ENCODE measurements at places on chromosomes 13 and 19. TPM values are rescaled to one million over a fixed set of nuclear protein-coding genes. Genes with fewer than 3 reads are reported as not detected.

DNA sequence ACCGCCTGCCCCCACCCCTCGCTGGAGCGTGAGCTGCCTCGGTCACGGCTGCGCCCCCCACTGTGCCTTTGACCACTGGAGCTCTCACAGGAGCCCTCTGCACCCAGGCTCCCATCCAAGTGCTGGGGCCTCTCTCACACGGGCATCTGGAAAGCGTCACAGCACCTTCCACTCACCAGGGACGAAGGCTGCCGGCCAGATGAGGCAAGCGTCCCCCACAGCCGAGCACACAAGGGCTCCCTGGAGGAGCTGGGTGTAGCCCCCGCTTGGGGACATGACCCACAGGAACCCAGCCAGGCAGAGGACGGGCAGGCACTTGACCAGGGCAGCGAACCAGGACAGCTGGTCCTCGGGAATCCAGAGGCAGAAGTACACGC is 560 bp downstream of the TMEM86B start:
- peaks cover 3% of the 10 kb centered on the region for H3K4me1 ChIP-seq
- H3K27me3 ChIP-seq, result peaks cover 13% of the 10 kb centered on the region
- H3K27ac ChIP-seq, result no peak overlapping the region
- no peak for DNase-seq

GRCh38 chr19:17487284-17488121 is 17.2 kb downstream of the SLC27A1 start:
- peak overlapping the region; percentile 91 for H3K27ac ChIP-seq
- H3K27me3 ChIP-seq, result peaks cover 23% of the 10 kb centered on the region
- DNase-seq, result no peak
- H3K4me1 ChIP-seq, result peaks cover 54% of the 10 kb centered on the region
- H3K36me3 ChIP-seq, result peaks cover 4% of the 10 kb centered on the region

Gene NBEA
- 11.7 TPM for total RNA-seq

GRCh38 chr19:29519146-29519545 is 6.6 kb upstream of the VSTM2B start:
- no peak for DNase-seq
- peaks cover 9% of the 10 kb centered on the region for H3K27me3 ChIP-seq
- peaks cover 3% of the 10 kb centered on the region for H3K36me3 ChIP-seq
- no peaks in the 10 kb centered on the region for H3K4me1 ChIP-seq
- no peak overlapping the region for H3K27ac ChIP-seq
- no peak overlapping the region for H3K4me3 ChIP-seq

GRCh38 chr19:45659096-45659729 is 8.8 kb upstream of the GIPR start:
- peaks cover 4% of the 10 kb centered on the region for H3K27me3 ChIP-seq
- H3K36me3 ChIP-seq, result peaks cover 3% of the 10 kb centered on the region
- H3K27ac ChIP-seq, result no peak overlapping the region
- DNase-seq, result no peak
- H3K4me1 ChIP-seq, result peaks cover 3% of the 10 kb centered on the region

GRCh38 chr19:51357952-51358351 is 8.2 kb downstream of the ETFB start:
- no peak overlapping the region for H3K27ac ChIP-seq
- H3K36me3 ChIP-seq, result no peaks in the 10 kb centered on the region
- no peak overlapping the region for H3K4me3 ChIP-seq

Gene GPR183
- total RNA-seq, result not detected

GRCh38 chr19:46748325-46749109 is 2.3 kb upstream of the STRN4 start:
- peaks cover 16% of the 10 kb centered on the region for H3K4me1 ChIP-seq
- H3K36me3 ChIP-seq, result peaks cover 13% of the 10 kb centered on the region
- H3K27me3 ChIP-seq, result peaks cover 10% of the 10 kb centered on the region
- DNase-seq, result peak; percentile 86
- H3K4me3 ChIP-seq, result peak overlapping the region; percentile 85

Gene PIH1D1
- total RNA-seq, result 78.8 TPM

DNA sequence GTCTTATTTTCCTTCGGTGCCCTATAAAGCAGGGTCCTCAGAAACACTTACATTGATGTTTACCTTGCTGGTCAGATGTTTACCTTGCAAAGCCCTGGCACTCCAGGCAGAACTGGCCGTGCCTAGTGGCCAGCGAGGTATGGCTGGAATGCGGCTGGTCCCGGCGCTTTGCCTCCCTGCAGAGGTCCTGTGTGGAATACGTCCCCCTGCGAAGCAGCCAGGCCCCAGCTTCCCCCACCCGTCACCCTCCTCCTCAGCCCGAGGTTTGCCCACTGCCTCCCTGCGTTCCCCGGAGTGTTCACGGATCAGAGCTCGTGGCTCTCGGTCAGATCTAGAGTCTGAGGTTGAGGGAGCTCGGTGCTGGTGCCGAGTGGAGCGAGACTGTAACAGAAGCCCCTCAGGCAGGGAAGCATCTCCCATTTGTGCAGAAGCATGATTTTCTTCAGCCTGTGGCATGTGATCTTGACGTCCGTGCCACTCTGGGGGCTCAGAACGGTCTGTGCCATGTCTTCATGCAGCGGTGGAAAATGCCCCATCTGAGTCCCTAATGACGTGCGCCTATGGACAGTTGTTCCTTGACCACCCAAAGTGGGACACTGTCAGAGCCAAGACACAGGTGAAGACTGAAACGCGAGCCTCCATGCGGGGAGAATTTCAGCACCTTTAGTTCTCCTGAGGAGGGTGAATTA is 54.8 kb upstream of the SOX1 start:
- H3K36me3 ChIP-seq, result peaks cover 3% of the 10 kb centered on the region
- H3K4me3 ChIP-seq, result no peak overlapping the region
- no peak overlapping the region for H3K27ac ChIP-seq
- DNase-seq, result no peak

Gene RCBTB1
- 41.2 TPM for total RNA-seq

Gene MUC16
- total RNA-seq, result not detected

Gene C1QTNF9B
- total RNA-seq, result not detected

- no peaks in the 10 kb centered on the region for H3K36me3 ChIP-seq
- H3K27ac ChIP-seq, result no peak overlapping the region
- no peaks in the 10 kb centered on the region for H3K27me3 ChIP-seq
- no peak overlapping the region for H3K4me3 ChIP-seq
- peak; percentile 54 for DNase-seq
Measured at GRCh38 chr13:85864963-85865530, 65.8 kb upstream of the SLITRK6 start.

- H3K4me1 ChIP-seq, result peaks cover 9% of the 10 kb centered on the region
- H3K4me3 ChIP-seq, result no peak overlapping the region
Measured at GRCh38 chr13:97505017-97505416, 71.0 kb downstream of the RAP2A start.

GRCh38 chr13:73058432-73058735 is 421 bp upstream of the KLF5 start:
- H3K36me3 ChIP-seq, result peaks cover 3% of the 10 kb centered on the region
- peaks cover 7% of the 10 kb centered on the region for H3K4me1 ChIP-seq
- peak overlapping the region; percentile 91 for H3K4me3 ChIP-seq
- H3K27me3 ChIP-seq, result peaks cover 8% of the 10 kb centered on the region

- H3K27ac ChIP-seq, result peak overlapping the region; percentile 94
- peak overlapping the region; percentile 33 for H3K4me3 ChIP-seq
- H3K4me1 ChIP-seq, result peaks cover 33% of the 10 kb centered on the region
- peaks cover 15% of the 10 kb centered on the region for H3K27me3 ChIP-seq
- peaks cover 20% of the 10 kb centered on the region for H3K36me3 ChIP-seq
Measured at GRCh38 chr19:17499648-17500446, 11.6 kb upstream of the PGLS start.

GRCh38 chr13:34012382-34012781 is 194.4 kb downstream of the RFC3 start:
- no peaks in the 10 kb centered on the region for H3K36me3 ChIP-seq
- no peaks in the 10 kb centered on the region for H3K4me1 ChIP-seq
- no peaks in the 10 kb centered on the region for H3K27me3 ChIP-seq
- no peak overlapping the region for H3K4me3 ChIP-seq
- no peak overlapping the region for H3K27ac ChIP-seq
- no peak for DNase-seq

- no peak overlapping the region for H3K4me3 ChIP-seq
- DNase-seq, result no peak
- no peak overlapping the region for H3K27ac ChIP-seq
- peaks cover 7% of the 10 kb centered on the region for H3K4me1 ChIP-seq
Measured at GRCh38 chr13:51663973-51664957, 80.0 kb downstream of the WDFY2 start.

- H3K27ac ChIP-seq, result no peak overlapping the region
- peak overlapping the region; percentile 42 for H3K4me3 ChIP-seq
- peaks cover 4% of the 10 kb centered on the region for H3K4me1 ChIP-seq
- no peak for DNase-seq
Measured at GRCh38 chr13:113413178-113413897, 40.0 kb downstream of the ADPRHL1 start.

Gene GZMM
- total RNA-seq, result not detected

GRCh38 chr19:9796113-9796773 is 22.6 kb downstream of the FBXL12 start:
- H3K36me3 ChIP-seq, result peaks cover 9% of the 10 kb centered on the region
- DNase-seq, result peak; percentile 82
- no peak overlapping the region for H3K4me3 ChIP-seq
- peaks cover 11% of the 10 kb centered on the region for H3K4me1 ChIP-seq
- H3K27me3 ChIP-seq, result peaks cover 6% of the 10 kb centered on the region

Gene CEACAM8
- not detected for total RNA-seq

Gene CRB3
- 0.44 TPM for total RNA-seq

- peaks cover 14% of the 10 kb centered on the region for H3K27me3 ChIP-seq
- H3K27ac ChIP-seq, result no peak overlapping the region
- no peak overlapping the region for H3K4me3 ChIP-seq
- DNase-seq, result peak; percentile 4
Measured at GRCh38 chr13:36430247-36431203, 1.8 kb upstream of the CCNA1 start.

GRCh38 chr13:61960981-61961380 is 545.3 kb upstream of the PCDH20 start:
- H3K4me3 ChIP-seq, result no peak overlapping the region
- H3K27me3 ChIP-seq, result no peaks in the 10 kb centered on the region
- H3K36me3 ChIP-seq, result no peaks in the 10 kb centered on the region
- no peak overlapping the region for H3K27ac ChIP-seq
- no peak for DNase-seq
- no peaks in the 10 kb centered on the region for H3K4me1 ChIP-seq

GRCh38 chr19:21751384-21751783 is 16.0 kb downstream of the ZNF100 start:
- no peaks in the 10 kb centered on the region for H3K4me1 ChIP-seq
- peaks cover 37% of the 10 kb centered on the region for H3K36me3 ChIP-seq
- DNase-seq, result no peak
- no peak overlapping the region for H3K4me3 ChIP-seq
- H3K27me3 ChIP-seq, result no peaks in the 10 kb centered on the region

DNA sequence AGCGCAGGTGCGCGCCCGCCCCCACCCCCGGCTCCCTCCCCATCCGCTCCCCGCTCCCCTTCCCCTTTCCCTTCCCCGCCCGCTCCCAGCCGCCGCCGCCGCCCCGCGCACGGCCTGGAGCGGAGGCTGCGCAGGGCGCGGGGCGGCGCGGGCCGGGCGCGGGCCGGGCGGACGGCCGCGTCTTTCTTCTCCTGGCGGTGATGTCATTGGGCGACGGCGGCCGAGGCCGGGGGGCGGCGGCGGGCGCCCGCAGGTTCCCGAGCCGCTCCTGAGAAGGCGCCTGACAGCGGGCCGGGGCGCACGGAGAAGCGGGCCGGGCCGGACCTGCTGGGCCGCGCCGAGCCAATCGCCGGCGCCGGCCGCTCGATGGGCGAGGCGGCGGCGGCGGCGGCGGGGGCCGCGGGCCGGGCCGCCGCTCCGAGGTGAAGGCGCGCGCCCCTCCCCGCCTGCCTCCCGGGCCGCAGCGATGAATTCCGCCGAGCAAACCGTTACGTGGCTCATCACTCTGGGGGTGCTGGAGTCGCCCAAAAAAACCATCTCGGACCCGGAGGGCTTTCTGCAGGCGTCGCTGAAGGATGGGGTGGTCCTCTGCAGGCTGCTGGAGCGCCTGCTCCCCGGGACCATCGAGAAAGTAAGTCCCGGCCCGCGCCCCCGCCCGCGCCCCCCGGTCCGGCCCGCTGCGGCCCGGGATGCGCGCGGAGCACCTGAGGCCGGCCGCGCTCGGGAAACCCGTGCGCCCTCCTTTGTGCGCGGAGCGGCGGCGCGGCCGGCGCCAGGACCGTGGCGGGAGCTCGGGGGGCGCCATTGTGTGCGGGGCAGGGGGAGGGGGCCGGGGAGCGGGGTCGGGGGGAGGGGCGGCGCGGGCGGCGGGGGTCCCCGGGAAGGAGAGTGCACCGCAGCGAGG is at the start of gene ARHGEF7:
Gene ARHGEF7, plus strand, starts transcription at position 250 of the 904 bp plus-strand sequence. Its CDS starts 217 bp downstream, at position 467.
- H3K27me3 ChIP-seq, result peaks cover 10% of the 10 kb centered on the region
- peak within 1 kb of the TSS; percentile 99 for H3K4me3 ChIP-seq
- peaks cover 36% of the 10 kb centered on the region for H3K4me1 ChIP-seq
- peak; percentile 46 for DNase-seq

DNA sequence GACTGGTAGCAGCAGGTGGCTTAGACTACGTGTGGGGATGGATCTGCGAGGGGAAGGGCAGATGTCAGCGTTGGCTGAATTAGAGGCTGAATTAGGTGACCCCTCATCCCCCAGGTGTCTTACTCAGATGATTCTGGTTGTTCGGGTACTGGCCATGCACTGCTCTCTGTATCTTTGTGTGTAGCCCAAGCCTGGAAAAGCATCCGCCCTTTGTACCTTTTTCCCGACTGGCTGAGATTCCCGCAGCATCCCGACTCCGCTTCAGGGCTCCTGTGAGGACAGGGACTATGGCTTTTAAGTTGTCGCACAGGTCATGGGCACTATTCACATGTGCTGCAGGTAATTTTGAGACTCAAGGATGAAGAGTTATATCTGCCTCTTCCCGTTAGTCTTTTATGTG is 7.2 kb downstream of the TFDP1 start:
- DNase-seq, result no peak
- H3K4me3 ChIP-seq, result peak overlapping the region; percentile 16
- peaks cover 8% of the 10 kb centered on the region for H3K27me3 ChIP-seq
- H3K36me3 ChIP-seq, result peaks cover 22% of the 10 kb centered on the region

DNA sequence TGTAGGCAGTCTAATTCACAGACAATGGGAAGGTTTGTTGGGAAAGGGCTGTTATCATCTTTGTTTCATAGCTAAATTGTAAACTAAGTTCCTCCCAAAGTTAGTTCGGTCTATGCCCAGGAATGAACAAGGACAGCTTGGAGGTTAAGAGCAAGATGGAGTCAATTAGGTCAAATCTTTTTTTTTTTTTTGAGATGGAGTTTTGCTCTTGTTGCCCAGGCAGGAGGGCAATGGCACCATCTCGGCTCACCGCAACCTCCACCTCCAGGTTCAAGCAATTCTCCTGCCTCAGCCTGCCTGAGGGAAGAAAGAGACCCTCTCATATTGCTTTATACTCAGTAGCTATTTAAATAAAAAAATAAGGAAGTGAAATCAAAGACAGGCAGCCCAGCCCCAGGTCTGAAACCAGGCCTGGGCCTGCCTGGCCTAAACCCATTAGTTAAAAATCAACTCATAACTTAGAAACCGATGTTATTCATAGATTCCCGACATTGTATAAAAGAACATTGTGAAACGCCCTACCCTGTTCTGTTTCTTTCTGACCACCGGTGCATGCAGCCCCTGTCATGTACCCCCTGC is 297.4 kb upstream of the SGCG start:
- no peak for DNase-seq
- H3K27me3 ChIP-seq, result no peaks in the 10 kb centered on the region
- no peak overlapping the region for H3K4me3 ChIP-seq
- no peaks in the 10 kb centered on the region for H3K36me3 ChIP-seq

Gene SLC15A1
- 0.10 TPM for total RNA-seq

Measured in endothelial cell (in vitro differentiated cells).